ENCODE measurements at places on chromosomes 3 and 15.

GRCh38 chr15:44207643-44208042 is 12.6 kb upstream of the FRMD5 start:
- DNase-seq, result no peak

DNA sequence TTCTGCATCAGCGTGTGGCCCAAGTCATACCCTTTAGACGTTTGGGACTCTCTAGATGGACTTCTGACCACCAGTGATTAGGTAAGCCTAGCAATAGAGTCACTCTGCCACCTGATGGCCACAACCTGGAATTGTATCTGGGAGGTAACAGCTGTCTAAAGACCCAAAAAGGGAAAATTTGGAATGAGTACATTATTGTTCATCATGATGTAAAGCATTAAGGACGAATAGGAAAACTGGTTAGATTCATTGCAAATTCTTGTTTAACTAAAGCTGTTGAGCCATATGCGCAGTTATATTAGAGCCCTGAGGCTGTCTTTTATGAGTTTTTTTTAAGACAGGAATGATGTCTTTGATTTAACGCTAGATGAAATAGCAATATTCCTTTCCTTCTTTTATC is 63.6 kb downstream of the FAM81A start:
- DNase-seq, result peak; percentile 63

DNA sequence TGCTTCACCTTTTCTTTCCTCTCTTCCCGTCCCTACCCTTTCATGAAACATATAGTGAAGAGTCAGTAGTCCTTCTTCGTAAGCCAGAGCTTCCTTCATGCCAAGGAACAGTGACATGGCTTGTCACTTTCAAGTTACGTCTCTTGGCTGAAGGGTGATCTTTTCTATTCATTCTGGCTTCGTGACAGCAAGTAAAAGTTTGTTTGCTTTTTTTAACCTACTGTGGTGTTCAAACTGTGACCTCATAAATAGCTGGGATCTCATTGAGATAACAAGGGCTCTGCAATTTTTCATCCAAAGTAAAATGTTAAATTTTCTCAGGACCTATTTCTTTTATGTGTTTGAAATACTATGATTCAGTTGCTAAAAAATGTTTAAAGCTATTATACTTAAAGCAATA is 10.5 kb downstream of the CDIN1 start:
- DNase-seq, result no peak

GRCh38 chr3:144655423-144655822 is 683.8 kb downstream of the DIPK2A start:
- DNase-seq, result no peak

- no peak for DNase-seq
Measured at GRCh38 chr15:41921639-41922038, 27.8 kb upstream of the SPTBN5 start.

- no peak for DNase-seq
Measured at GRCh38 chr15:71732636-71733035, 77.7 kb upstream of the NR2E3 start.

Measured in inflammatory macrophage treated with lipopolysaccharide for 4 hours (primary cell).